ENCODE measurements at places on chromosomes 2 and 18.

DNA sequence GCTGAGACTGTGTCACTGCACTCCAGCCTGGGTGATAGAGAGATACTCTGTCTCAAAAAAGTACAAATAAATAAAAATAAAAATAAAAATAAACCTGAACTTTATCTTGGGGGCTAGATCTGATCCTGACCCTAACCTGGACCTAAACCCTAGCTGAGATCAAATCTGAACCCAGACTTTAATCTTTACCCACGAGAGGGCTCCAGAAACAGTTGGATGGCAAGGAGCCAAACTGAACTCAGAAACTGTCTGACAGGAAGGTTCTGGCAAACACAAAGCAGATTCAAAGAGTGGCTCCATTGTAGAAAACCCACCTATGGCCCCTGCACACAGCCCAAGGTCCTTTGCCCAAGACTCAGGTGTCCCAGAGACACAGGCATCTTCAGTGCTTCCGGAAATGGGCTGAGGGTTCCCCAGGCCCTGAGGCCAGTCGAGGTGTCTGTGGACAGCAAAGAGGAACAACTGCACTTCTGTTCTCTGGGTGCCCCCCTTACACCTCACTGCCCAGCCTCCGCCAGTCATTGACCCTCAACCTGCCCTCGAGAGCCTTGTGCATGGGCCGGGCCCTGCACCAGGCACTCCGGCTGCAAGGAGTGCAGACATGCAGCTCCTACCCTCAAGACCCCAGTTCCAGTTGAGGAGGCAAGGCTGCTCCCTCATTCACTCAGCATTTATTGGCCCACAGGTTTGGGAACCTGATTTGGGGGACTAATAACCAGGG is 95.2 kb downstream of the TFCP2L1 start:
- no peak for DNase-seq

- DNase-seq = no peak
Measured at GRCh38 chr2:148948868-148949267, 73.8 kb downstream of the KIF5C start.

- DNase-seq = no peak
Measured at GRCh38 chr2:54259413-54260240, 3.6 kb upstream of the TSPYL6 start.

- DNase-seq = no peak
Measured at GRCh38 chr2:29923110-29923721, 1.8 kb upstream of the ALK start.

DNA sequence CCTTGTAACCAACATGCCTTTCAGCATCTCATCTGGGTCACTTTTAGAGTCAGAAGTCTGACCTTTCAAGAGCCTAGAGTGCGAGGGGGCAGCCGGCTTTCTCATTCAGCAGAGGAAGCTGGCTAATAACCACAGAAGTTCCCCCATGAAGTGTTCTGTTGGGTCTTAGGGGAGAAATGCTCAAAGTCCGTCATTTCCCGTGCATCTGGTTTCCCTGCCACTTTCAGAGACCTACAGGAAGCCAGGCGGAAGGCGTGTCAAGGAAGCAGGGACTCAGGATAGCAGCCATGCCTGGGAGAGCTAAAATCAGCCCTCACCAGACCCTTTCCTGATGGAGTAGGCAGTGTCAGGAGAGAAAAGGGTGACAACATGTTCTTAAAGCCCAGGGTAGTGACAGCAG is 301.8 kb upstream of the ID2 start:
- no peak for DNase-seq

GRCh38 chr2:516944-517343 is 160.3 kb downstream of the TMEM18 start:
- DNase-seq = no peak

DNA sequence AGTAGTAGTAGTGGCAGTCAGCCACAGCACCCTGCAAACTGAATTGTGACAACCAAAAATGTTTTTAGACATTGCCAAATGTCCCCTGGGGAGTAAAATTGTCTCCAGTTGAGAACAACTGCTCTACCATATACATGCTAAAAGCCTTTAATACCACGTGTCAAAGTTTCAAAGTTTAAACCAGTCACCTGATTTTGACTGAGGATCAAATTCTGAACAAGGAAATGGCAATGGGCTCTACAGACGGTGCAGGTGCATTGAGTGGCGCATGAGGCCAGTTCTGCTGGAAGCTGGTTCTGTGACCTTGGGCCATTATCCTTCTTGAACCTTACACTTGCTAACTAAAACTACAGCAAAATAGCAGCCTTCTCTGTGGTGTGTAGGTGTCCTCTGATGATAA is 85.0 kb downstream of the LIPG start:
- DNase-seq = no peak

DNA sequence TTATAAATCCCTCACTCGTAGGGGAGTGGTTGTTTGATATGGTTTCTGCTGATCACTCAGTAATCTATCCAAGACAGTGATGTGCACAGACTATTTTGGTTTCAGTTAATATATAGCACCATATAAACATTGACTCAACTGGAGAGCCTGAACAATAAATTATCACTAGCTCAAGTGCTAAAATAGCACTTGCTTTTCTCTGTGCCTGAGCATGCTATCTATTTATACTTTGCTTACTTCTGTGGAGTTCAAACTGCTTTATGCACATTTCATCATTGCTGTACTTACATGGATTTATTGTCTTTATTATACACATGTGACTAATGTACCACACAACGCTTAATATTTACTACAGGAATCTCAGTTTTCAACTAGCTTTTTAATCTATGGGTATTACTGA is 133.6 kb downstream of the BCL2 start:
- DNase-seq = no peak

DNA sequence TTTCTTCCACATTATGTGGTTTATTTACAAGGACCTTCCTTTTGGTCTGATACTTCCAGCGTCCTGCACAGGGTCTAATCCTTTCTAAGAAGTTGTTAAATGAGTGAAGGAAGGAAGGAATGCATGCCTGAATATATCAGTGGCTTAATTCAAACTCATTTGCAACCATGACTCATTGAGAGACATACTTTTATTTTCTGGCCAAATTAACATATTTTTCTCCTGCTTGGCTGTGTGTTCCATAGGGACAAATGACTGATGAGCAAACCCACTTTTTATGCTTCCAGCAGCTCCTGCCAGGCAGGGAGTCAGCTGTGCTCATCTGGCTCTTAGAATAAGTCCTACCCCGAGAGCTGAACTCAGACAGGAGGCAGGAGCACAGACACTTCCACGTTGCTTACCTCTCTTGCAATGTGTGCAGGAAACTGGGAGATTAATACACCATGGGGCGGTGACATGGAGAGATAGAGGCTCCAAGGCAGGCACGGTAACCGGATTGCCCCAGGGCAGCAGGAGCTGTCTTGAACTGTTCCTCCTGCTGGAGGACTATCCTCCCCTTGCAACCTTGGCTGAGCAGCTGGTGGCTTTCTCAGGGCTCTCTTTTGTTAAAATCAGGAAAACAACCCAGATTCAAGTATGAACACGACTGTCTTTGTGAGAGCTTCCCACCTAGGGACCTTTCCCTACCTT is 667.5 kb upstream of the HS6ST1 start:
- no peak for DNase-seq

- DNase-seq = no peak
Measured at GRCh38 chr2:223786943-223787342, 50.4 kb downstream of the AP1S3 start.

- no peak for DNase-seq
Measured at GRCh38 chr2:142586693-142587580, 290.5 kb upstream of the KYNU start.
